NCI-H2107 (cell line): ENCODE measurements at places on chromosomes 1 and 21.

- DNase-seq, result no peak
These were observed 10.6 kb upstream of the F3 start for GRCh38 chr1:94552071-94552586.

DNA sequence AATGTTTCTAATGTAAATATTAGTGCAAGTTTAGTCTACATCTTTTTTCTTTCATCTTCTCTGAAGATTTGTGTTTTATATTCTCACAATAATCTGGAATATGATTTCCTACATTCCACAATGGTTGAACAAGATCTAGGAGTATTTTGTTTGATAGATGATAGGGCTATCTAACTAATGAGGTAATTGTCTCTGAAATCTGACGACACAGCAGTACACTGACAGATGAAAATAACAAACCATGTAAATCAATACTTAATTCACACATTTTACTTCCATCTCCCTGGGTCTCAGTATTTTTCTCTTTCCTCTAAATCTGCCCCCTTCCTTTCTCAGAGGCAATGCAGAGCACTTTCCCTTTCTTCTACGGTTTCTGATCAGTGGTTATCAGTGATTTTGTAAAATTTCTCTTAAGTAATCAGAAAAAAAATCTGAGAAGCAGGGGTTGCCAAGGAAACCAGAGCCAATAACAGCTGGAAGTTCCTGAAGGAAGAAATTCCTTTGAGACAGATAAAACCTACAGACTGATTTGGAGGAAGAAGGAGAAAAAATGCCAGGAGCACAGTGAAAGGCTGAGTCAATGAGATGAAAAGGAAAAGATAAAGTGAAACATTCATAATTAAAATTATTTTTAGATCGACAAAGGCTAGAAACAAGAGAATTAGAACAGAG, 7.3 kb upstream of the ANKRD13C start:
- DNase-seq, result no peak

DNA sequence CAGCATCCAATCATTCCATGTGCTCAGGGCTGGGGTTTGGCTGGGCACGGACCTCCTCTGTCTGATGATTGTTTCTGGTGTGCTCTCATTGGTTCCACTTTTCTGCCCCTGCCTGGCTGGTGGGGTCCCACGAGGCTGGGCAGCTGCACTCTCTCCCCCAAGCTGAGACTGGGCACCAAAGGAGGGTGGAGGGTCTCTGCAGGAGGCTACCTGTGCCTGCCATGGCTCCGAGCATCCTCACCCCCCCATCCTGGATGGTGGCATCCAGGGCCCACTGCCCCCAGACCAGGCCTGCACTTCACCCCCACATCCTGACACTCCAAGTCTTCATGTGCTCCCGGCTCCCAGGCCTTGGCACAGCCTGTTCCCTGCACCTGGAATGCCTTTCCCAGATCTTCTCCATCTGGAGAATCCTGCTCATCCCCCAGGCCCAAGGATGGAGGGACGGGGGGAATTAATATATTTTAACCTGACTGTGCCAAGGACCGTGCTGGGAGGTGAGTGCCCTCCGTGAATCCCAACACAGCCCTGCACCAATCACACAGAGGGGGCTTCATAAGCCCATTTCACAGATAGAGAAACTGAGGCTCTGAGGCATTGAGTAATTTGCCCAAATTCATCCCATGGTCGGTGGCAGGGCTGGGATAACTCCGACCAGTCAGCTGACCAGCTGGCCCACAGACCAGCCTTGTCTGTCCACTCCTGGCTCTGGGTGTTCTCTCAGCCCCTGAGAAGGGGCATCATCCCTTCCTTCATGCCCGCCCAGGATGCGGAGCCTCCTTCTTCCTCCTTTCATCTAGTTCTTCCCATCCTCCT, 403.4 kb downstream of the MATN1 start:
- DNase-seq, result no peak

- no peak for DNase-seq
These were observed 23.8 kb downstream of the PTPRF start for GRCh38 chr1:43554444-43554992.

- no peak for DNase-seq
These were observed 132.6 kb downstream of the NTPCR start for GRCh38 chr1:233082778-233083550.

DNA sequence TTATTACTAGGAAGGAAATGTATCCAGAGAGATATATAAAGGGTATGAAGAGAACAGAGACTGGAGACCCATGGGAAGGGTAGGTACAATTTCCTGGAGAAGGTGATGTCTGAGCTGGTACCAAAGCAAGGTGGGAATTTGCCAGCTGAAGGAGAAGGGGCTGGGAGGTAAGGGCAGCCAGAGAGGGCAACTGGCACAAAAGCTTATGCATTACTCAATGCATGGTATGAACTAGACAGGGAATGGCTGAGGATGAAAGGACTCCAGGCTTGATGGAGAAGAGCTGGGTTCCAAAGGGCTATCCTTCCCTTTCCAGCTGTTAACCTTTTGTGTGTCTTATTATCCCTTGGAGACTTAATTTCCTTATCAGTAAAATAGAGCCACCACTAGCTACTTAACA, 113.6 kb upstream of the GADD45A start:
- no peak for DNase-seq

DNA sequence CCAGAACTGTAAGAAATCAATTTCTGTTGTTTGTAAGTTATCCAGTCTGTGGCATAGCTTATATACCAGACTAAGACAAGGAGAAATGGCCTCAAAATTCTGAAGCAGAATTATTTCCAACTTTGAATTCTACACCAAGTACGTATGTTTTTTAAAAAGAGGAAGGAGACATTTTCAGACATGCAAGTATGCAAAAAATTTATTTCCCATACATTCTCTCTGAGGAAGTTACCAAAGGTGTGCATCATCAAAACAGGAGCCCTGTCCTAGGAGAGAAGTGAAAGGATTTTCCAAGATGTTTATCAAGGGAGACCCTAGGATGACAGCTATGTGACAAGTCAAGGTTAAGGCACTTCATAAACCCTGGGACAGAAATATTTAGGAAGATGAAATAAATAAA, 49.3 kb upstream of the RABGAP1L start:
- no peak for DNase-seq

DNA sequence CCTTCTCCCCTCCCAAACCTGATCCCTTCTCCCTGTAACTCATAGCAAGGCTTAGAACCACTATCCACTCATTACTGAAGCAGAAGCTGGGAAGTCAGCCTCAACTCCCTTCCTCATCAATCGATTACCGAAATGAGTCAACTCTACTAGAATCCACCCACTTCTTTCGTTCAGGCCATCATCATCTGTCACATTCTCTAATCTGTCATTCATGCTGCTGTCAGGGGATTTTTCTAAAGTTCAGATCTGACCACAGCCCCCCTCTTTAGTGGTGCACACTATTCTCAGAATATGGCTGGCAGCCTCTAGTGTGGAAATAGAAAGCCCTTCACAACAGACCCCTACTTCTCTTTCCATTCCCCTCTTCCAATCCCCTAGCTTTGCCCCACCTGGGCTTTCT, 5.1 kb downstream of the NT5C1A start:
- no peak for DNase-seq

DNA sequence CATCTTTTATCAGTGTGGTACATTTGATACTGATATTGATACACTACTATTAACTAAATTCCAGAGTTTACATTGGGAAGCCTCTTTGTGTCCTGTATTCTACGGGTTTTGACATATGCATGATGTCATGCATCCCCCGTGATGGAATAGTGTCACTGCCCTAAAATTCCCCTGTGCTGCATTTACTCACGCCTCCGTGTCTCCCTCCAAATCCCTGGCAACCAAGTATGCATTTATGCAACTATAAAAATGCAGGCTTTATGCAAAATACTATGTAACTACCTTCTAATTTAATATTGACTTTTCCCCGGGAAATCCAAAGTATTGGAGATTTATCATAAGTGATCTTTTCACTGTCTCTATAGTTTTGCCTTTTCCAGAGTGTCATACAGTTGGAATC, 453.7 kb upstream of the RUNX1 start:
- DNase-seq, result no peak

DNA sequence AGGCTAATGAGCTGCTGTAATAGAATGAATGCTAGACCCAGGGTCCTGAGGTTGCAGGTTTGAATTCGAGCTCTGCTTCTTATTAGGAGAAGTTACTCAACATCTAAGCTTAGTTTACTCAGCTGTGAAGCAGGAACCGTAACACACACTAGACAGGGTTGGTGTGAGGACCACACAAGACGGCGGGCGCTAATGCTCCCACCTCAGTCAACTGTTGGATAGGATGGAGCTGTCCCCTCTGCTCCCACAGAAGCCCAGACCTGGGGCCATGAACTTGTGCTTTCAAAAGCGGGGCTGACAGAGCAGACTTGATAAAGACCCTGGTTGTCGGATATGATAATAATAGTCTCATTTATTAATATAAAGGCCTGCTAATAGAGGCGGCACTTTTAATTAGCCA, 98.4 kb upstream of the CD34 start:
- no peak for DNase-seq

DNA sequence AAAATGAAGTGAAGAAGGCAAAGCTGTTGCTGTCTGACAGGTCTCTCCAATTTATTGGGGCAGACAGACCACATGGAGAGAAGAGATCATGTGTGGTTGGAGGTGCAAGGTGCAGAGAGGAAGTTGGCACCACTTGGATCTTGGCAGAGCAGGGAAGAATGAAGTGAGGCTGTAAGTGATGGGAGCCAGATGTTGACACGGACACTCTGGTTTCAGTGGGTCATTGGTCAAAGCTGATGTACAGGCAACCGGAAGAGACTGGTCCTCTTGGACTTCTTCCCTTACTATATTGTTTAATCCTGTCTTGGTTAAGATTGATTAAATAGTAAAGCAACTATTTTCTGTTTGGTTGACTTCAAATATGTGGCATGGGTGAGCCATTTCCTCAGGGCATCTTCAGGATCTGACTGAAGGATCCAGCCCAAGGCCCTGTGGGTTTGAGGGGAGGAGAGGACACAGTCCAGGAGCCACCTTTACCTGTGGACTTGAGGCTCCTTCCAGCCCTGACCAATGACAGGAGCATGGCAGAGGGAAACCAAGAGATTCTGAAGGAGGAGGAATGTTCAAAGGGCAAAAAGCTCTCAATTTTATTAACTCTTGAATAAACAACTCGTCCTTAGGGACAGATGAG, 49.4 kb downstream of the NENF start:
- no peak for DNase-seq

DNA sequence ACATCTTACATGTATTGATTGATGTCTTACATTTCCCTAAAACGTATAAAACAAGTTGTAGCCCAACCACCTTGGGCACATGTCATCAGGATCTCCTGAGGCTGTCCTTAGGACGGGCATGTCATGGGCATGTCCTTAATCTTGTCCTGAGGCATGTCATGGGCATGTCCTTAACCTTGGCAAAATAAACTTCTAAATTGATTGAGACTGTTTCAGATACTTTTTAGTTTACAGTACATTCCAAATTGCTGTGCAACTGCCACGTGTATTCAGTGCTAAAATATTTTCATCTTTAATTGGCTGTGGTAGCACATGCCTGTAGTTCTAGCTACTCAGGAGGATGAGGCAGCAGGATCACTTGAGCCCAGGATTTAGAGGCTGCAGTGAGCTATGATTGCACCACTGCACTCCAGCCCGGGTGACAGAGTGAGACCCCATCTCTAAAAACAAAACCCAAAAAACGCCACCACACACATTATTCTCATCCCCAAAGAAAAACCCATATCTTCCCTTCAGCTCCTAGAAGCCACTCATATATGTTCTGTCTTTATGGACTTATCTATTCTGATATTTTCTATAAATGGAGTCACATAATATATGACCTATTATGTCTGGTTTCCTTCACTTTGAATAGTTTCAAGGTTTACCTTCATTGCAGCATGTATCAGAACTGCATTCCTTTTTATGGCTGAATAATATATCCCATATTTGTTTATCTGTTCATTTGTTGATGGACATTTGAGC, 96.0 kb upstream of the BTG3 start:
- DNase-seq, result no peak

DNA sequence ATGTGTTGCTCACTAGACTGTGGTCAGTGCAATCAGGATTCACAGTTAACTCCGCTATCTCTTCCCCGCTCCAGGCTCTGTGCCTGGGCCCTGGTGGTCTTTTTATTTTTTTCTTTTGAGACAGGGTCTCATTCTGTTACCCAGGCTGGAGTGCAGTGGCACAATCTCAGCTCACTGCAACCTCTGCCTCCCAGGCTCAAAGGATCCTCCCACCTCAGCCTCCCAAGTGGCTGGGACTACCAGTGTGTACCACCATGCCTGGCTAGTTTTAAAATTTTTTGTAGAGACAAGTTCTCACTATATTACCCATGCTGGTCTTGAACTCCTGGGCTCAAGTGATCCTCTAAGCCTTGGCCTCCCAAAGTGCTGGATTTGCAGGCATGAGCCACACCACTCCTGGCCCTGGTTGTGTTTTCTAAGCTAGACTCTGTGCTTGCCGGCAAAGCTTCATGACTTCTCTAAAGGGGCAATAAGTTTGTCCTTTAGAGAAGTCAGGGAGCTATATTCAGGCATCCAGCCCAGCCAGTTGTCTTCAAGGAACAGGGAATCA, 1.4 kb downstream of the RCSD1 start:
- DNase-seq, result no peak

GRCh38 chr21:38323721-38324531, 67.1 kb downstream of the KCNJ15 start:
- no peak for DNase-seq

GRCh38 chr1:25212725-25213124, 19.6 kb downstream of the SYF2 start:
- DNase-seq, result no peak

DNA sequence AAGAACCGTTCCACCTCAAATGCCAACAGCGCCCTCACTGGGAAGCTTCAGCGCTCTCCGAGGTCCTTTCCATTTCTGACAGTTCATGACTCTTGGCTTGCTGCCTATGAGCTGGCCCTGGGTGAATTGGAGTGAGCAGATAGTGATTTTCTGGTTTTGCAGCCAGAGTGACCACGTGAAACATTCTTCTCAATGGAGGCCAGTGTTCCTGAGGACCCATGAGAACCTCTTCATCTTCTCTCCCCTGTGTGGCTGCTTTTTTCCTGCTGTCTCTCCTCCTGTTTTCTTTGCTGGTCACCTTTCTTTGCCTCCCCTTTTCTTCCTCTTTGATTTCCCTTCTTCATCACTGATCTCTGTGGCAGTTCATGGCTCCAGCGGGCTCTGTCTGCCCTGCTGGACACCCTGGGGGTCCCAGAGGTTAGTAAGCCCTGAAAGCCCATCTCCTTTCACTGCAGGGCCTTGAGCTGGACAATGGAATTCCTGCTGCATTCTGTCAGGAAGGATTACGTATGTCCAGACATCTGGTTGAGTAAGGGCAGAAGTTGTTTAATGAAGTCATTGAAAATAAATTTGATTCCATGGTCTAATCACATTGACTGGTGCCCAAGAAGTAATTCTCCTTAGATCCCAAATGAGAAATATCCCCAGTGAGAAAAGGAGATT, 29.9 kb downstream of the VASH2 start:
- DNase-seq, result no peak
